Dermis lymphatic vessel endothelial cell (primary cell): ENCODE measurements at places on chromosomes 6 and 20. TPM values are rescaled to one million over a fixed set of nuclear protein-coding genes. Genes with fewer than 3 reads are reported as not detected.

Gene WFDC12
- not detected in 2 replicates for total RNA-seq

Gene SLC26A8
- not detected in 2 replicates for total RNA-seq

Gene FKBP1C
- 1.5 and 2.2 TPM in 2 replicates for total RNA-seq

Gene ARG1
- total RNA-seq, result 0.43 TPM in 1 of 2 replicates, not detected in the other

Gene HSPA1A
- total RNA-seq, result 78.6 and 81.2 TPM in 2 replicates

Gene PDE7B
- 4.5 and 18.2 TPM in 2 replicates for total RNA-seq

Gene SYNDIG1
- total RNA-seq, result not detected in 2 replicates

Gene TOMM6
- total RNA-seq, result 33.9 and 34.8 TPM in 2 replicates

Gene BHLHE23
- total RNA-seq, result not detected in 2 replicates

Gene ACAT2
- total RNA-seq, result 23.3 and 33.4 TPM in 2 replicates
